ENCODE measurements at places on chromosomes 6 and 20.
A peak's percentile ranks its signal among the peaks of the same experiment; 100 is the strongest.

- no peak for DNase-seq
Measured at GRCh38 chr6:126180585-126180984, 159.3 kb upstream of the CENPW start.

GRCh38 chr20:58695084-58695722, 2.6 kb downstream of the NPEPL1 start:
- DNase-seq, result no peak

GRCh38 chr6:36035225-36035624, 7.6 kb downstream of the MAPK14 start:
- no peak for DNase-seq

DNA sequence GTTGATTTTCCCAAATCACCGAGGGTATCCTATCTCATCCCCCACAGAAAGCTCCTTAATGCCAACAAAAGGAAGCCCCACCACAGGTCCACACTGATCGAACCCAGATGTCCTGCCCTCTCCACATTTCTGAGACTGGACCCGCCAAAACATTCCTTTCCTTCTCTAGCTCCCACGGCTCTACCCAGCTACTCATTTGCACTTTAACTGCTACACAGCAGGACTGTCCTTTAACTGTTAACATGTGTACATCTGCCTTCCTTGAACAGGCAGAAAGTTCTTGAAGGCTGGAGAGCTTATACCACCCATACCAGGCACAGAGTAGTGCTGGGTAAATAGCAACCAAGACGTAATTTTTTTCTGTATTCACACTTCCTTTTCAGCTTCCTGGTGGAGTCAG, 68.6 kb downstream of the TRMT6 start:
- DNase-seq, result no peak

DNA sequence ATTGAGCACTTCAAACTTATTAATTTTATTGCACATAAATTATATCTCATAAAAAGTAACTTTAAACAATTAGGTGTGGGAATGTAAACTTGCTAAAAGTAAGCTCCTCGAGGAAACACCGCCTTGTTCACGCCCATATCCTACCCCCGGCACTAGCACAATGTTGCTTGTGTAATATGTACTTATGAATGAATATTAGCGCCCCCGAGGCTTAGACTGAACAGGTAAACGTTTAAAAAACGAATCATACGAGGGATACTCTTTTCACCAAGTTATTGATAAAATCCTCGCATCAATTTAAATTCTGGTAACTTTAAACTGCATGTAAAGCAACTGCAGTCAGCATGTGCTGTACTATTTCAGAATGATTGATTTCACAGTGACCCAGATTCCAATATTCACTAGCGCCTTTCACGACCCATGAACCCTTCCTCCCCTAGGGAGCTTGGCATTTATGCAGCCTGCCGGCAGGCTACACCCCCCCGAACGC, 637 bp downstream of the TFB1M start:
- peak; percentile 53 for DNase-seq

GRCh38 chr6:125858427-125859320, 67.9 kb downstream of the NCOA7 start:
- DNase-seq, result peak; percentile 82

- DNase-seq, result no peak
Measured at GRCh38 chr6:163459536-163459935, 45.0 kb downstream of the QKI start.

GRCh38 chr20:32205843-32206759, 1.4 kb downstream of the PLAGL2 start:
- DNase-seq, result no peak

GRCh38 chr6:140915103-140915502, 1217.6 kb upstream of the GJE1 start:
- no peak for DNase-seq

DNA sequence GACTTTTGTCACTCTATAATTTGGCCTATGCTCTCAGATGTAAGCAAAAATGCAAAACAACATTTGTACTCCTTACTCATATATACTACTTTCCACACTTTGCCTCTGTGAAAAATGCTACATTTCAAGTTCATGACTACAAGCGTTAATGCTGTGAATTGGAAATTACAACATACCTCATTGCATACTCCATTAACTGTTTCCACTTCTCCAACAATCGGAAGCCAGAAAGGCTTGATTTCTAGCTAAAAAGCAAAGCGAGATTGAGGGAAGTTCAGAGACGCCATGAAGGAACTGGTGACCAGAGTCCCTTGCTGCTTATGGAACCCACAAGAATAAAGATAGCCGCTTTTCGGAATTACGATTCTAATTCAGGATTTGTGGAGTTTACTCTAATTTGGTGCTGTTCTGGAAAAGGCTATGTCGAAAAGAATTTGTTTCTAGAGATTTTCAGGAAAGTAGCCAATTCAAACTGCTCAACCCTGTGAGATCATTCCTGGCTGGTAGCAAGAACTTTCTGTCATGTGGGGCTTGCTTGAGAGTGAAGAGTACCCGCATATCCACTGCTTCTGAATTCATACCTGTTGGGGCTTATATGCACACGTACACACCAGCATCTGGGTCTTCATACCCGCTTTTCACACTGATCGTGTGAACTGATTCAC, 98.0 kb upstream of the CITED2 start:
- no peak for DNase-seq

DNA sequence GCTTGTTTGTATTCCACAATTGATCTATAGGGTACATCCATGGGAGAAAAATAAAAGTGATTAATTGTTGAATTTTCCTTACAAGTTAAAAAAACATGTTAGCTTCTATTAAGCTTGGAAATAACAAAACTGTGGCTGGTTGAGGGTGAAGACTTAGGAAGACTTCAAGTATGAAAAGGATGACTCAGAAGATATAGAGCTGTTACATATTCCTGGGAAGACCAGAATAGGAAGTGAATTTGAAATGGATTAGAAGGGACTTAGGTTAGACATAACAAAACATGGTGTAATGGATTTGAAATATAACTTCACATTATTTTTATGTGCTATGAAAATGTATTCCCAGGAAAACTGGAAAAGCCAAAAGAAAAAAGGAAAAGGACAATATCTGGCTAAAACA, 732.2 kb downstream of the HDGFL1 start:
- no peak for DNase-seq

GRCh38 chr6:8546496-8546895, 111.2 kb upstream of the SLC35B3 start:
- no peak for DNase-seq

DNA sequence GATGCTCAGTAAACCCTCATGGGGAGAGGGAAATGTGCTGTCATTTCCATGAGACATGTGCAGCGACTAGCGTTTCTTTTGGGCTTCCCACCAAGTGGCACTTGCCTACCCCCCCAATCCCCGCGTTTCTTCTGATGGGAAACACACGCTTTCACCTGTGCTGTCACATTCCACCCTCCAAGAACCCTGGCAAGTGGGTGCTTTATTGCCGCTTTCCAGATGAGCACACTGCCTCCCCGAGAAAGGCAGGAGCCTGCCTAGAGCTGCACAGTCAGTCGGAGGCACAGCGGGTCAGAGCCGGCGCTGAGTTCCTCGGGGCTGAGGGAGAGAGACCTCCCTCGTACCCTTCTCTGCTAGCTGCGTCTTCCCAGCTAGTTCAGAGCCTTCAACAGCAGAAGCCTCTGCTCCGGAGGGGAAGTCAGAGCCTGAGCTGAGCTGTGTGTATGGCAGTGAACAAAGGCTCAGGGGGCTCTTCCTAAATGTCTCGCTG, 12.3 kb upstream of the CCDC167 start:
- DNase-seq, result no peak

- DNase-seq, result no peak
Measured at GRCh38 chr6:165799391-165800153, 136.5 kb upstream of the PDE10A start.

DNA sequence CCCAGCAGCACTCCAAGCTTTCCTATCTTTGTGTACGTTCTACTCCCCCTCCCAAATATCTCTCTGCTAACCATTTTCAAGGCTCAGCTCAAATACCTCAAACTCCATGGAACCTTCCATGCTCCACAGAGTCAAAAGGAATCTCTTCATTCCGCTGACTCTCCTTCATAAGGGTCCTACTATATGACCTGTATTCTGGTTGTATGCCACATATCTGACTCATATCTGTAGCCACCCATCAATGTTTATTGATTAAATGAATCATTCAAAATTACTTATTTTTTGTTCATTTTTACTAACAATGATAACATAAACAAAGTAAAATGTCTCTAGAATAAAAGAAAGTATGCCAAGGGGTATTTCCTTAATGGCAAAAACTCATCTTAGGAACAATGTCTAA, 123.2 kb downstream of the ARHGAP18 start:
- DNase-seq, result no peak

Data from Caco-2 (cell line).